ENCODE measurements at places on chromosomes 3 and 15. TPM values are rescaled to one million over a fixed set of nuclear protein-coding genes. Genes with fewer than 3 reads are reported as not detected.
A peak's percentile ranks its signal among the peaks of the same experiment; 100 is the strongest.

DNA sequence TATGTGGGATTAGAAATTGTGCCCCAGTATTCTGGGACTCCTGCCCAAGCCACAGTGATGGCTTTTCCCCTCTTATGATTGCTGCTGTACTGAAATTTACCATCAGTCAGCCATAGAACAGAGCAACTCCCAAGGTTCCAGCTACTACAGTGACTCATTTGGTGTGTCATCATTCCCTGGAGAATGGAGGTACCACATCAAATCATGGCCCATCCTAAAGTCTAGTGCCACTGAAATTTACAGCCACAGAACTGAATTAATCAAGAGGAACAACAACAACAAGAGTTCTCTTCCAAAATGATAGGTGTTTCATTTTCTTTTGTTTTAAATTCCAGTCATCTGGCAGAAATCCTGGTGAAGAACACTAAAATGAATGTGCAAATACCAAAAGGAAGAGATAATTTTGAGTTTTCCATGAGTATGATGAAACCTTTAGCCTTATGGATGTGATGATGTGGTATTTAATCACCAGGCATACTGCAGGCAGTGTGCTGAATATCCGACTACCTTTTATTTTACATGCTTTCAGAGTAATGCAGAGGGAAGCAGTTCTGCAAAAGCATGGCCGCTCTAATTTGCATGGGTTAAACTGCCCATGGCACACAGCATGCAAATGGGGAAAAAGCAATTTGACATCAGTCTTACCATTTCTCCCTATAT is 75.6 kb upstream of the SLC2A2 start:
- DNase-seq, result no peak

NLGN1 gene
- not detected for total RNA-seq

DNA sequence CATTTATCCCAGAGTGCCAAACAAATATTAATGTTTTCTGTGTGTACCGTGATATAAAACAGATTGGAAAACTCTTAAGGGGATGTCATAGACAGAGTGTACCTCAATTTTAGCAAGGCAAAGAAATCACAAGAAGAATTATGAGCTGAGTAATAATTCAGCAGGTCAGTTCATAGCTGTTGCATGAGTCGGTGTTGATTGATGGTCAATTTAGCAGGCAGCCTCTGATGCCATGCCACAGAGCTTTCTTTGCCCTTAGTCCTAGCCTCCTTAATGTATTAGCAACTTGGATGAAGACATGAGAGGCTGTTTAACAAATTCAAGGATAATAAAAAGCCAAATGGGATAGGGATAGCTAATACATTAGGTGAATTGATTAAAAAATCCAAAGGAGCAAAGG is 6.8 kb downstream of the SLC35A5 start:
- no peak for DNase-seq

DNA sequence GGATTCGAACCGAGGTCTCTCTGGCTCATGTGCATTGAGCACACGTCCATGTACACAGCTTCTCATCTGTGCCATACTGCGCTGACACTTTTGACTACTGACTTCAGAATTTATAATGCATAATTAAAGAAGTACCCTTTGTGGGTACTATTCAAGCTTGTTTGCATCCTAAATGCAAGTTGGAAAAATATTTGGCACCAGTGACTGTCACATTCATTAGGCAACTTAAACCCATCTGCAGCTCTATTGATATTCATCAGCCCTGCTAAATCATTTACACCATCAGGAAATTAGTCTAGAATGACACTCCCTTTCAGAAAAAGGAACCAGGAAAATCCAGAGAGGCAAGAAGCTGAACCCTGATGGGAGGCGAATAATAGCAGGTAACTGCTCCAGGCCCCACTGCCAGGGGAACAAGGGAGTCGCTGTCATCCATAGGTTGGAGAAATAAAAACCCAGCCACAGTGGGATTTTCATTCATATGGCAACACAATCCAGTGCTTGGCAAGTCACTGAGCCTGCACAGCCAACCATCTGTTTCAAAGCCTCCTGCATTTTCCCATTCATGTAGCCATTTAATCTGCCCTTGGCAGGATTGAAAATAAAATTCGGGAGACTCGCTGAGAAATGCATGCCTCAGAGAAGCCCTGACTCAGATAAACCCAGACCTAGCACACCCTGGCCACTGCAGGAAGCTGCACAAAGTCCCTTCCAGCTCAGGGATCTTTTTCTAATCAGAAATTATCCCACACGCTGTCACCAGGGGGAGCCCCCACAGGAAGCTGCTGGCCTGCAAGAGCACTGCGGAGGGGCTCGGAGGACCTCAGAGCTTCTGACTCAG is 103.0 kb upstream of the VEPH1 start:
- peak; percentile 77 for DNase-seq

PLA2G4F gene
- not detected for total RNA-seq

- DNase-seq, result no peak
These were observed 6.6 kb downstream of the RHO start for GRCh38 chr3:129535075-129535474.

NR2C2 gene
- 61.3 TPM for total RNA-seq

- DNase-seq, result no peak
These were observed 28.3 kb downstream of the STARD5 start for GRCh38 chr15:81295486-81296121.

GRCh38 chr3:190193210-190193609 is 72.5 kb upstream of the P3H2 start:
- no peak for DNase-seq

- DNase-seq, result no peak
These were observed 21.3 kb downstream of the GSK3B start for GRCh38 chr3:120072867-120073525.

PLIN1 gene
- 0.17 TPM for total RNA-seq

NRROS gene
- total RNA-seq, result 9.2 TPM

- no peak for DNase-seq
These were observed 105.3 kb upstream of the ADPGK start for GRCh38 chr15:72888811-72889210.

- peak; percentile 45 for DNase-seq
These were observed 29.3 kb upstream of the SACM1L start for GRCh38 chr3:45659661-45660566.

DNA sequence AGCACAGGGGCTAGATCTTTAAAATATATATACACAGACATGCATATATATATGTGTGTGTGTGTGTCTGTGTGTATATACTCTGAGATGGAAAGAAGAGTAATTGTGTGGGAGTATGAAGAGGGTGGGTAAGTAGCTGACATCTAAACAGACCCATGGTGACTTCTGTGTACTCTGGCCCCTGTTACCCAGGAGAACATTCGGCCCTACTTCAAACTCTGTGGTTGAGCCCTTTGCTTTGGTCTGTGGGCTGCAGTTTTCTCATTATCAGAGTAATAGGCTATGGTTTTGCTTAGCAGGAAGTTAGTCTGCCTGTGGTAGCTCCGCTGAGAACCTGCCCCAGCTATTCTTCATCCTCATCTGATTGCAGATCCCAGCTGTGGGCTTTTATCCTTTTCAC is 141.4 kb downstream of the RBPMS2 start:
- peak; percentile 60 for DNase-seq

CXCR6 gene
- 0.30 TPM for total RNA-seq

DNA sequence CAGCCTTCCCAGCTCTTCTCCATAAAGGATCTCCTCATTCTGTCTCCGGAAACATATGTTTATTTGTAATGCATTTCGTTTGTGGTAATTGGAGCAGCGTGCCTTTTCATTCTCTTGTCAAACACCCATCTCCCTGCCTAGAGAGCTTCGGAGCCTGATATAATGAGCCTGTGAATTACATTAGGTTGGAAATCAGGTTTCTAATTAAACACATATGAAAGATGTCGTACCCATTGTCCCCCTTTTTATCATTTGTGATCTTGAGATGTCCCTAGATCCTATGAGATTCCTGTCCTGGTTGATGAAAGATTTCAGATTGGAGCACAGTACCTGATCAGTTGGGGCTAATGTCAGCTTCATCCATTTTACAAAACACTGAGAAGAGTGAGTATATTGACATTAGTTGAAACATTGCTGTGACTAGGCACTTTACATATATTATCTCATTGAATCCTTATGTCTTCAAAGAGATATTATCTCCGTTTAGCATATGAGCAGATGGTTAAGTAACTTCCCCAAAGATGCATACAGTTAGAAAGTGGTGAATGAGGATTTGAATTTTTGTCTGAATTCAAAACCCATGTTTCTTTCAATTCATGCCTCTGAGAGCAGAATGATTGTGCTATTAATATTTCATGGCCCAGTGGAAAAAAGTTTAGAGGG is 23.1 kb downstream of the SYN2 start:
- DNase-seq, result no peak

All from activated naive CD4-positive, alpha-beta T cell treated with anti-CD3 and anti-CD28 coated beads for 36 hours (primary cell).